Heart right ventricle (tissue), 16 donors: ENCODE measurements at places on chromosomes 1 and 21. TPM values are rescaled to one million over a fixed set of nuclear protein-coding genes. Genes with fewer than 3 reads are reported as not detected.

CD1D gene
- total RNA-seq = 1.3 TPM

QSOX1 gene
- 115 TPM for total RNA-seq

NUF2 gene
- total RNA-seq = not detected

PRPF38B gene
- total RNA-seq = 14.0 TPM

CFHR1 gene
- total RNA-seq = not detected

SPRR2E gene
- not detected for total RNA-seq

SUMO3 gene
- total RNA-seq = 71.1 TPM

GBP1 gene
- 9.4 TPM for total RNA-seq

KIRREL1 gene
- total RNA-seq = 4.7 TPM

IGSF5 gene
- 6.0 TPM for total RNA-seq

C8A gene
- not detected for total RNA-seq

DNA sequence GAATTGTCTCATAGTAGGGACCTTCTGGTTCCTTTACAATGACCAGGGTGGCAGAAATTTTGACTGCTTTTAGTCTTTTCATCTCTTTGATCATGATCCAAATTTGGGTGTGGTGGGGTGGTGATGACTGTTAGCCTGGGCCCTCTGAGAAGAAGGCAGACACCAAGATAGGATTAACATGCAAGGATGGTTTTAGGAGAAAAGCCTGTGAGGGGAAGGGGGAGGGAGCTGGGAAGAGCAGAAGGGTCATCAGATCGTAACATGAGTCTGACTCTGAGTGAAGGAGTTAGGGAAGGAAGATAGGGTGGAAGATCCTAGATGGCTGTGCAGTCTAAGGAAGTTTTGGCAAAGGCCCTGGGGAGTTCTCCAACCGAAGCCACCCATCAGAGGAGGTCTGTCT, 28.5 kb upstream of the CAMSAP2 start:
- H3K4me3 ChIP-seq = no peak overlapping the region
- no peaks in the 10 kb centered on the region for H3K36me3 ChIP-seq
- H3K27ac ChIP-seq = no peak overlapping the region
- no peak for DNase-seq
- H3K4me1 ChIP-seq = no peaks in the 10 kb centered on the region

- no peak for DNase-seq
- peaks cover 9% of the 10 kb centered on the region for H3K36me3 ChIP-seq
- no peaks in the 10 kb centered on the region for H3K27me3 ChIP-seq
- H3K4me1 ChIP-seq = peaks cover 21% of the 10 kb centered on the region
- no peak overlapping the region for H3K4me3 ChIP-seq
Observed at GRCh38 chr1:42221952-42222606, 57.5 kb upstream of the GUCA2A start.

- no peak overlapping the region for H3K4me3 ChIP-seq
- H3K4me1 ChIP-seq = no peaks in the 10 kb centered on the region
- no peaks in the 10 kb centered on the region for H3K27me3 ChIP-seq
- DNase-seq = no peak
- no peaks in the 10 kb centered on the region for H3K36me3 ChIP-seq
- no peak overlapping the region for H3K27ac ChIP-seq
Observed at GRCh38 chr1:217919683-217920388, 288.7 kb downstream of the SPATA17 start.

- peaks cover 100% of the 10 kb centered on the region for H3K36me3 ChIP-seq
- H3K4me3 ChIP-seq = no peak overlapping the region
- DNase-seq = no peak
- no peaks in the 10 kb centered on the region for H3K27me3 ChIP-seq
- no peak overlapping the region for H3K27ac ChIP-seq
- H3K4me1 ChIP-seq = no peaks in the 10 kb centered on the region
Observed at GRCh38 chr1:15931401-15931800, 44.5 kb downstream of the ZBTB17 start.

DNA sequence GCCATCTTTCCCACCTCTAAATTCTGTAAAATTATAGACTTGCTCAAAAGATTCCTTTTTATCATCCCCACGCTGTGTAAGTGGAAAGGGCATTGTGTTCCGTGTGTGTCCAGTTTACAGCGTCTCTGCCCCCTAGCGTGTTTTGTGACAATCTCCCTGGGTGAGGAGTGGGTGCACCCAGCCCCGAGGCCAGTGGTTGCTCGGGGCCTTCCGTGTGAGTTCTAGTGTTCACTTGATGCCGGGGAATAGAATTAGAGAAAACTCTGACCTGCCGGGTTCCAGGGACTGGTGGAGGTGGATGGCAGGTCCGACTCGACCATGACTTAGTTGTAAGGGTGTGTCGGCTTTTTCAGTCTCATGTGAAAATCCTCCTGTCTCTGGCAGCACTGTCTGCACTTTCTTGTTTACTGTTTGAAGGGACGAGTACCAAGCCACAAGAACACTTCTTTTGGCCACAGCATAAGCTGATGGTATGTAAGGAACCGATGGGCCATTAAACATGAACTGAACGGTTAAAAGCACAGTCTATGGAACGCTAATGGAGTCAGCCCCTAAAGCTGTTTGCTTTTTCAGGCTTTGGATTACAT, 61.9 kb downstream of the POFUT2 start:
- peaks cover 3% of the 10 kb centered on the region for H3K4me1 ChIP-seq
- no peak overlapping the region for H3K4me3 ChIP-seq
- no peak overlapping the region for H3K27ac ChIP-seq

GRCh38 chr1:6385488-6386191, 7.9 kb downstream of the ACOT7 start:
- no peak for DNase-seq
- H3K27me3 ChIP-seq = no peaks in the 10 kb centered on the region
- H3K36me3 ChIP-seq = no peaks in the 10 kb centered on the region

- H3K4me3 ChIP-seq = no peak overlapping the region
- no peaks in the 10 kb centered on the region for H3K4me1 ChIP-seq
- no peaks in the 10 kb centered on the region for H3K27me3 ChIP-seq
- H3K36me3 ChIP-seq = no peaks in the 10 kb centered on the region
- DNase-seq = no peak
- H3K27ac ChIP-seq = no peak overlapping the region
Observed at GRCh38 chr1:221689138-221689537, 52.8 kb downstream of the DUSP10 start.

GRCh38 chr1:244201750-244202149, 150.7 kb downstream of the ZBTB18 start:
- H3K36me3 ChIP-seq = no peaks in the 10 kb centered on the region
- no peaks in the 10 kb centered on the region for H3K4me1 ChIP-seq
- no peaks in the 10 kb centered on the region for H3K27me3 ChIP-seq
- DNase-seq = no peak

- H3K4me1 ChIP-seq = no peaks in the 10 kb centered on the region
- peaks cover 33% of the 10 kb centered on the region for H3K36me3 ChIP-seq
- no peak overlapping the region for H3K4me3 ChIP-seq
- H3K27me3 ChIP-seq = no peaks in the 10 kb centered on the region
- no peak for DNase-seq
Observed at GRCh38 chr1:222557148-222557547, 9.2 kb upstream of the HHIPL2 start.

GRCh38 chr1:97826820-97827219, 94.0 kb downstream of the DPYD start:
- H3K36me3 ChIP-seq = no peaks in the 10 kb centered on the region
- no peak for DNase-seq
- peaks cover 10% of the 10 kb centered on the region for H3K4me1 ChIP-seq
- no peak overlapping the region for H3K27ac ChIP-seq
- H3K4me3 ChIP-seq = no peak overlapping the region

GRCh38 chr1:116804736-116805135, 50.5 kb downstream of the CD2 start:
- H3K4me3 ChIP-seq = no peak overlapping the region
- no peaks in the 10 kb centered on the region for H3K36me3 ChIP-seq
- no peak overlapping the region for H3K27ac ChIP-seq

GRCh38 chr1:147496044-147496443, 45.3 kb upstream of the BCL9 start:
- H3K4me3 ChIP-seq = no peak overlapping the region
- H3K36me3 ChIP-seq = no peaks in the 10 kb centered on the region
- H3K27me3 ChIP-seq = no peaks in the 10 kb centered on the region
- no peak for DNase-seq
- no peak overlapping the region for H3K27ac ChIP-seq

- no peaks in the 10 kb centered on the region for H3K4me1 ChIP-seq
- H3K4me3 ChIP-seq = no peak overlapping the region
- H3K36me3 ChIP-seq = no peaks in the 10 kb centered on the region
- no peak overlapping the region for H3K27ac ChIP-seq
- no peak for DNase-seq
Observed at GRCh38 chr21:26708223-26708800, 135.2 kb upstream of the CYYR1 start.

GRCh38 chr1:165851034-165851658, 23.7 kb downstream of the UCK2 start:
- H3K4me1 ChIP-seq = peaks cover 40% of the 10 kb centered on the region
- H3K27ac ChIP-seq = no peak overlapping the region
- H3K27me3 ChIP-seq = no peaks in the 10 kb centered on the region
- no peaks in the 10 kb centered on the region for H3K36me3 ChIP-seq

DNA sequence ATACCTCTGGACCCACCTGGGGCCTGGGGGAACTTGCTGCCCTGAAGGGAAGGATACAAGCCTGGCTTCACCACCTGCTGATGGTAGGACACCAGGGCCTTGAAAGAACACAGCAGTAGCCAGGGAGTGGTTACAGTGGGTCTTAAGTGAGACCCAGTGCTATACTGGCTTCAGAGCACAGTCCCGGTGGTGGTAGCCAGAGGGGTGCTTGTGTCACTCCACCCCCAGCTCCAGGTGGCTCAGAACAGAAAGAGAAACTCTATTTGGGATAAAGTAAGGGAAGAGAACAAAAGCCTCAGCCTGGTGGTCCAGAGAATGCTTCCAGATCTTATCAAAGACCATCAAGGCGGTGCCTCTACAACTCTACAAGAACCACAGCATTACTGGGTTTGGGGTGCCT, 37.2 kb downstream of the VAV3 start:
- no peaks in the 10 kb centered on the region for H3K36me3 ChIP-seq
- no peaks in the 10 kb centered on the region for H3K27me3 ChIP-seq
- DNase-seq = no peak

GRCh38 chr21:45030682-45031570, 43.5 kb upstream of the ADARB1 start:
- DNase-seq = peak; percentile 61
- no peak overlapping the region for H3K4me3 ChIP-seq
- no peaks in the 10 kb centered on the region for H3K36me3 ChIP-seq
- H3K27me3 ChIP-seq = no peaks in the 10 kb centered on the region

DNA sequence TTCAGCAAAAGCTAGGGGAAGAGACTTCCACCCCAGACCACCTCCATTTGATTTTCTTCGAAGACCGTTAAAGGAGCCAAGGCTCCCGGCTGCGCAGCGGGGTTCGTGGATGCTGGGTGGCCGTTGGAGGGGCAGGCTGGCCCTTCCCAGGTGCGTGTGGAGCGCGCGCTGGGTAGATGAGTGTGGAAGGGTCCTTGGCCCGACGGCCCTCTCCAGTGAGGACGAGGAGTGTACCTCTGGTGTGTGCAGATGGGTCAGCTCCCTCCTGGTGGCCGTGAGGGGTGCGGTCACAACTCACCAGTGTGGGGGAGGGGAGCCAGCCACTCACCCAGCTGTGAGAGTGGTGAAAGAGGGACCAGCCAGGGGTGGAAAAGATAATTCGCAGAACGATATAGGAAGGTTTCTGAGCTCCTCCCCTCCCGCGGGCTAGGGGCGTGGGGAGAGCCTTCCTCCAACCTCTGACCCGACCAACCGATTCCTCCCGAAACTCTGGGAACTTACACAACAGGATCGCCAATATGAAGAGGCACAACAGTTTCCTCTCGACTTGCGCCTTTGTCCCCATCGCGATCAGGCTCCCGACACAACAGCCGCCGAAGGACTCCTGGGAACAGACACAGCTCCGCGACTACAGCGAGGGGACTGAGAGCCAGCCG, at the start of gene F11R:
TSS of gene F11R (minus strand) at position 644 of the 656 bp plus-strand sequence. CDS start at position 565, 79 bp downstream.
- no peaks in the 10 kb centered on the region for H3K36me3 ChIP-seq
- peak within 1 kb of the TSS; percentile 54 for H3K4me3 ChIP-seq
- DNase-seq = peak; percentile 55
- peak within 1 kb of the TSS; percentile 90 for H3K27ac ChIP-seq

DNA sequence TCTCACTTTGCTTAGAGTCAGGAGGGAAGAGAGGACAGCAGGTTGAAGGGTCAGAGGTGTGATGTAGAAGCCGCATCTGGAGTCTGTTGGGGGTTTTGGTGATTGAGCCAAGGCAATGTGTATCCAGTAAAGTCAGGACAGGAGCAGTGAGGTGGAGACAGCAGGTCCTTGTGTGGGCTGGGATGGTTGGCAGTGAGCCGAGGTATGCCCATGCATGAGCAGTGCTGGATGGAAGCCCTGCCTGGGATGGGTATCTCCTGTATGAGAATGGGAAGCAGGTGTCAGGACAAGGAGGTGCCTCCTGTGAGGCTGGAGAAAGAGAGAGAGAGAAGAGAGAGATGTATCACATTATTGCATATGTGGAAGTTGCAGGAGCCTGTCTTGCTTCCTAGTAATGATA, 90.0 kb downstream of the OBSCN start:
- H3K27ac ChIP-seq = no peak overlapping the region
- no peaks in the 10 kb centered on the region for H3K4me1 ChIP-seq
- no peak overlapping the region for H3K4me3 ChIP-seq
- peaks cover 83% of the 10 kb centered on the region for H3K36me3 ChIP-seq
- no peak for DNase-seq

DNA sequence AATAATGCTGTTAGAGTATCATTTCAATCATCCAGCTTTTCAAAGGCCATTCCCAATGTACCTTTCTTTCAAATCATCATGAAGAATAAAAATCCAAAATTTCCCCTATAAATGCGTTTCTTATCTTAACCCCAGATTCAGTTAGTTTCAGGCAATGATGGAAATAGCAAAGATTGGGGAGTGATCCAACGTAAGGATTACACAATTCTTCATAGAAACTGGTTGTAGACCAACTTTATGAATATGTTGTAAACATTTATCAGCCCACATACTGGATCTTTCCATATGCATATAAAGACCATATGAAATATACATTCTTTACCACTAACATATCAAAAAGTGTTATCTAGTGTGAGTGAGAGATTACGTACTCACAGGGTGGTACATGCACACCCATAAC, 92.7 kb downstream of the ZC3H11B start:
- no peaks in the 10 kb centered on the region for H3K36me3 ChIP-seq
- no peak for DNase-seq
- no peaks in the 10 kb centered on the region for H3K4me1 ChIP-seq

- H3K4me1 ChIP-seq = no peaks in the 10 kb centered on the region
- no peaks in the 10 kb centered on the region for H3K27me3 ChIP-seq
- no peak for DNase-seq
- H3K4me3 ChIP-seq = no peak overlapping the region
Observed at GRCh38 chr1:203843435-203843834, 18.0 kb upstream of the SNRPE start.

DNA sequence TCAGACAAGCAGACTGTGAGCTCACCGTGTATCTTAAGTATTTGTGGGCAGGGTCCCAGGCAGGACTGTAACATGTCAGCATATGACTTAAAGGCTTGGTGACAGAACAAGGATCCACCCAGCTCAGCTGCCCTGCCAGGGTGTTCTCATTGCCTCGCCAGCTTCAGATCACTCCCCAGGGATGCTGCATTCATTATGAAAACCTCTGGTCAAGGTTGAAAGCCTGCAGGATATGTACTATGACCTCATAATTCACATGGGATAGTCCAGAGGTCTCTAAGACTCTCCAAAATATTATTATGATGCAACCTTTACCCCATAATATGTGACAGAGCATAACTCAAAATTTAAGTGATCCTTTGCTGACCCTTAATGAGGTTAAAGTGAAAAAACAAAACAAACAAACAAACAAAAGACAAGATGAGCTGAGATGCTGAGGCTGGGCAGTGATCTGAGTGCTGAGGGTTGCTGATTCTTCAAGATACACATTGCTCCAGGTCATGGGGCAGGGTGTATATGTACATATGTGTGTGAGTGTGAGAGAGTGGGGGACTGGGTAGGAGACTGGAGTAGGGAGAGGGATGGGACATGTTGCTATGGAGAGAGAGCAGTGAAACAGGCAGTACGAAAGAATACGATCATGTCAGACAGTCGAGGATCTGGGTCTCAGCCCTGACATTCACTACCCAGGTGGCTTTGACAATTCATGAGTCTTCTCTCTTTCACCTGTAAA, 98.8 kb upstream of the DUSP10 start:
- no peaks in the 10 kb centered on the region for H3K36me3 ChIP-seq
- H3K4me3 ChIP-seq = no peak overlapping the region
- H3K4me1 ChIP-seq = peaks cover 7% of the 10 kb centered on the region
- no peaks in the 10 kb centered on the region for H3K27me3 ChIP-seq
